ENCODE measurements at places on chromosomes 13 and 19.

DNA sequence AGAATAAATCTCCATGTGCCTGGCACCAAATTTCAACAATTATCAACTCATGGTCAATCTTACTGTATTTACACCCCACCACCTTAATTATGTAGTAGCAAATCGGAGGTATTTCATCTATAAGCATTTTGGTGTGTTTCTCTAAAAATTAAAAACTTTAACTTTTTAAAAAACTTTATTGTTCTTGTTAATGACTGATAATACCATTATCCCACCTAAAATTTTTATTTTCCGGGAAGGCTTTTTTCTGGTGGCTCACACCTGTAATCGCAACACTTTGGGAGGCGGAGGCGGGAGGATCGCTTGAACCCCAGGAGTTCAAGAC, 453 bp upstream of the PDCD2L start:
- DNase-seq: no peak

DNA sequence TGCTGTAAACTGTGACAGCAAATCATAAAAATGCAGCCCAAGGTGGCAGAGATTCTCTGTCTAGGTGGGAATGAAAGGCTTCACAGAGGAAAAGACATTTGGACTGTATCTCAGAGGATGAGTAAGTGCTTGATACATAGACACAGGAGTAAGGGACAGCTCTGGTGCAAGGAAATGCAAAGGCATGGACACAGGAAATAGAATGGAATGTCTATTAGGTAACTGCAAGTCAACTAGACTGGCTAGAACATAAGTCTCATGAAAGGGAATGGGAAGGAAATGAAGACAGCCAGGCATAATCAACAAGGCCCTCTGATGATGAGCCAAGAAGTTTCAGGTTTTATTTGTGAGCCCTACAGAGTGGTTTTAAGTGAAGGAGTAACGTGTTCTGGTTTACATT, 321.7 kb downstream of the SUCLA2 start:
- no peak for DNase-seq

GRCh38 chr13:24605923-24606372, 74.3 kb upstream of the ATP12A start:
- no peak for DNase-seq

GRCh38 chr19:46718157-46718933, 1.4 kb upstream of the PRKD2 start:
- no peak for DNase-seq

DNA sequence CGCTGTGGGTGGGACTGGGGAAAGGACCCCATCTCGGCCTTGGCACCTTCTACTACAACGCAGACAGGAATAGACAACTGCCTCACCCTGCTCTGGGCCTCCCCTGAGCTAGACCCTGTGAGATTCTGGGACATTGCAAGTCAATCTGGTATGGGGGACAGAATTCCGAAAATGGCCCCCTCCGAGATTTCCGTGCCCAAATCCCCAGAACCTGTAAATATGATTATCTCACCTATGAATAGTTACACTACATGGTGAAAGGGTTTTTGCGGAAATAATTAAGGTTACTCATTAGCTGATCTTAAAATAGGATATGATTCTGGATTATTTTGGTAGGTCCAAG, 618 bp upstream of the ZBTB45 start:
- DNase-seq: no peak

DNA sequence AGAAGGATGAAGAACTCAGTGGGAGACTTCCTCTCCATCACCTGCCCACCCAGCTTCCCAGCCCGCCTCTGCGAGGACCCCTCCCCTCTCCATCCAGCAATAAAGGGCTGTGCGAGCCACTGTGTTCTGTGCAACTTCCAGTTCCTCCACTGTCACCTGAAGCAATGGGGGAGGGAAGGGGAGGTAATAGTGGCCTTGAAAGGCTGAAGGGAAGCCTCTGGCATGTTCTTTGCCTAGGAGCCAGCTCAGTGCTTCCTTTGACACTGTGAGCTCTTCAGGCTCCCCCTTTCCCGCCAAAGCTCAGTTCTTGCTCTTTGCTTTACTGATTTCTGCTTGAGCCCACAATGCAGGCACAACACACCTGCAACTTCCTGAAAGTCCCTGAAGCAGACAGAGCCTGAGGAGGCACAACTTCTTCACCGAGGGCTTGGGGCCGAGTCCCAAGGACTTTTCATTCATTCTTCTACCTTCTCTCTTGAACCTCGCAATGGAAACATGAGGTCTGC, 73.2 kb upstream of the DOCK9 start:
- no peak for DNase-seq

DNA sequence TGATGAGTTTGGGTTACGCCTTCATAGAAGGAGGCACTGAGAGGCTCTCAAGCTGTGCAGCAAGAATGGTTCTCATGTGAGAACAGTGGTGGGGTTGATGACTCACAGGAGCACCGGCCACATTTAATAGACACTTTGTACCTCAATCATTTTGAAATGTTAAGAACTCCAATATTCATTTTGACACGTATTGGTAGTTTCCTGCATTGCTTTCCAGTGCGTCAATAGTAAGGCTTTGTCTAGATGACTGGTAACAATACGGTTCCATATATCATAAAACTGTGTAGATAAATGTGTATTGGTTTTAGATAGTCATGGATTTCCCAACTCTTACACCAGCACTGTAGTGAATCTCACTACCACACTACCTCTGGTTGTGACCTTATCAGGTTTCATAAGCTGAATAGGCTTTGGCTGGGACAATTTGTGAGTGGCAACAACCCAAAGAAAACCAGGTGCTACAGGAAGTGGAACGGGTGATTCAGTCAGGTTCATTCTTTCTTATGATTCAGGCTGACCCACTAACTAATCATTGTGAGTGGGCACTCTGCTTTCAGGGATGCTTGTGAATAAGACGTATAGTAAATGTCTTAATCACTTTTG, 362.6 kb downstream of the KLF5 start:
- peak; percentile 15 for DNase-seq

DNA sequence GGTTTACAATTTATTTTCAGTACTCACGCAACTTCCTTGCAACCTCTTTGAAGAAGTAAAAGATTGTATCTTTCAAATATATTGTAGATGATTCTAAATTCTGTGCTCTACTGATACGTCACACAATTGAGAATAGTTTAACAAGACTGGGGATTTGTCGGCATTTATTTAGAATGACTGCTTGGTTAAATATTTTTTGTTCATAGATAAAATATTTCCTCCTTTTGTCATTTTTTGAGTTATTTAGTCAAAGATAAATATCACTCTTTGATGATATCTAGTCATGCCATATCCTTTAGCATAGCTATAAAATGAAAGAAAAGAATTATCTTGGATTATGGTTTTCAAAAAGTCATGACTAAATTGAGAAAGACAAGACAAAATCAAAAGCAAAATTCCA, 2747.8 kb downstream of the PCDH9 start:
- DNase-seq: no peak

- no peak for DNase-seq
These were observed 127.2 kb upstream of the GJB6 start for GRCh38 chr13:20359335-20359734.

DNA sequence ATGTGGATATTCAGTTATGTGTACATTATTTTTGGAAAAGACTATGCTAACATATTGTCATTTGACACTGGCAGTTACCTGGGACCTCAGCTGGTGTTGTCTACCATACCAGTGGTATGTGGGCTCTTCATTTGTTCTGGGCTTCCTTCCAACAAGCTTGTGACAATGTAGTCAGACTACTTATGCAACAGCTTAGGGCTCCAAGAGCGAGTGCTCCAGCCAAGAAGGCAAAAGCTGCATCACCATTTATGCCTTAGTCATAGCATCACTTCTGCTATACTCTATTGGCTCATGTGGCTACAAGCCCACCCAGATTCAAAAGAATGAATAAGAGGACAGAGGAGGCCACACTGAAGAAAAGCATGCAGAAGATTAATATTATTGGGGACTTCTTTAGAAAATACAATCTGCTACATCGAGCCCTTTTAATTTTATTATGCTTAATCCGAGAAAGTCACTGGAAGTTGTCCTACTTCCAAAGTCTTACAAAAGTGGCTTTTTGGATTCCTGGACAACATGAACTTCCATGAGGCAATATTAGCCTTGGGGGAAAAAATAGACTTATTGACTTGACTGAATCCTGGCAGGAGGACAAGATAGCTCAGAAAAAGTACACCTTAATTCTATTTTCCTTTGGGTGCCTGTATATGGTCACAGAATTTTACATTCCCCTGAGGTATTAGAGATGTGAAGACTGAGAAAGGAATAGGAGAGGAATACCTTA, 529.4 kb upstream of the HTR2A start:
- no peak for DNase-seq
